ENCODE measurements at places on chromosomes 7 and 10. TPM values are rescaled to one million over a fixed set of nuclear protein-coding genes. Genes with fewer than 3 reads are reported as not detected.

- no peak for DNase-seq
Observed at GRCh38 chr7:46146454-46147255, 225.6 kb upstream of the IGFBP3 start.

GRCh38 chr7:17444673-17445072, 146.2 kb downstream of the AHR start:
- no peak for DNase-seq

DNA sequence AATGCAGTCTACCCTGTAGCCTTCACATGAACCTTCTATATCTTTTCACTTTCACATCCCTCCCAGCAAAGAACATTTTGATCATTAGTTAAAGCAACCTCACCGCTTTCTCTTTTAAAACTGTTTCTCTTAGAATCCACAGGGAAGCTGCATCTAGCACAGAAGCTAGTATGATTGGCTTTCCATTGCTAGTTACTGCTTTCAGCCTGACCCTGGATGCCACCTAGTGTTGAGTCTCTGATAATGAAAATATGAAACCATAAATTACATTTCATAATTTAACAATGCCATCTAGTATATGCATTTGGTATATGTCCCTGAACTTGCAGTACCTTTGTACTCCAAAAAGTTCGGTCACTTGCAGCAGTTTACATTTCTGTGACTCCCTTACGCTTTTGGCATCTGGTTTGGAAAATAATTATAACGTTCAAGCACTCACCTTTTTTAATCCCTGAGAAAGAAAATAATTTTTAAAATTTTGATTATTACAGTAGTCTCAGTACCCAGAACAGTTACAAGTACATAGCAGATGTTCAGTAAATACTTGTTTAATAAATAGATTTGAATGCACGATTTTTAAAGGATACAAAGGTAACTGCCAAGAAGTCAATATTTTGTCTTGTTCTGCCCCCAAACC, 22.7 kb downstream of the CISD1 start:
- DNase-seq = no peak

DNA sequence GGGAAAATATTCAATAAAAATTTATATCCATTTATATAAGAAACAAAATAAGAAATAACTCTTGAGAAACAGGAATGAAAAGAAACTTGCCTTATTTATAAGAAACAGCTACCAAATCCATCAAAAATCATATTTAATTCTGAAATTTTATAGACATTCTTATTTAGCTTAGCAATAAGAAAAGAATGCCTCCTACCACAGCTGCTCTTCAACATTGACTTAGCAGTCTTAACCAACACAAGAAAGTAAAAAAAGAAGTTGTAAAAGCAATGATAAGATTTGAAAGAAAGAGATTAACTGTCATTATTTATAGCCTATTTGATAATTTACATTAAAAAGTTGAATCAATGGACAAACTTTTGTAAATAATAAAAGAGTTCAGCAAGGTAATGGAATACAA, 212.8 kb downstream of the ZNF365 start:
- DNase-seq = no peak

GRCh38 chr10:2681891-2682290, 385.5 kb upstream of the PFKP start:
- no peak for DNase-seq

GRCh38 chr10:43282881-43283280, 16.0 kb upstream of the RASGEF1A start:
- no peak for DNase-seq

DNA sequence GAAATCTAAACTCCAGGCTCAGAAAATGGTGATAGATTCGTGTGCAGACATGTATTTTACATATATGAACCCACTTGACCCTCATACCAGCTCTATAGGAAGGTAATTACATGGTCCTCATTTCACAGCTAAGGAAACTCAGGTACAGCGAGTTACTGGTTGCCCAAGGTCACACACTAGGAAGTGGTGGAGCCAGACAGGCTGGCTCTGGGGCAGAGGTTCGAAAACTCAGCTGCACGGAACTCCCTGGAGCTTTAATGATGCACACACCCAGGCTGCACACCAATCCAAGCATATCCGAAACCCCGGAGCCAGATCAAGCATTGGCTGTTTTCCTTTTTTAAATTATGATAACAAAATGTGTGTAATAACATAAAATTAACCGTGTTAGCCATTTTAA, 172.4 kb downstream of the COBL start:
- no peak for DNase-seq

DNA sequence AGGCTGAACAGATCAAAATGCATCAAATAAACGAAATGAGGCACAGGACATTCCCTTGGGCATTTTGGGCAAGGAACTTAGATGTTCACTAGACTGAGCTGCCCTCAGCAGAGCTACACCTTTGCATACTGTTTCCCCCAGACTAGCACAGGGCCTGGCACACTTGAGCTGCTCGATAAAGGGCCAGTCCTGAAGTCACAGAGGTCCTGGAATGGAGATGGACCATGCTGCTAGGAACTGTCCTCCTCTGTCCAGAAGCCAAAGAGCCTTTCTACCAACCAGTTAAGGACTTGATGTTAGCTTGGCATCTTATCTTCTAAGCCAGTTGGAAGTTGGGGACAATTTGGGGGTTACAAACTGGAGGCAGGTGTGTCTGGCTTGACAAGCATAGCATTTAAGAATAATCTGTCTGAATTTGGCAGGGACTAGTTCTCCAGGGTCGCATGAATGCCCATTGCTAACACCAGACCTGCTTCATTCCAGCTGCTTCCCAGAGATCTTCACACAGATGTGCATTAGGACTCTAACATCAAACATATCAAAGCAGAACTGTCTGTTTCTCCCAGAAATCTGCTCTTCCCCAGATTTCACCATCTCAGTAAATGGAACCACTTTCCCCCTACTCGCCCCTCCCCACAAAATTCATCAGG, 152.2 kb upstream of the PDE1C start:
- no peak for DNase-seq

- no peak for DNase-seq
Observed at GRCh38 chr10:47404446-47404845, 20.4 kb upstream of the ZNF488 start.

DNA sequence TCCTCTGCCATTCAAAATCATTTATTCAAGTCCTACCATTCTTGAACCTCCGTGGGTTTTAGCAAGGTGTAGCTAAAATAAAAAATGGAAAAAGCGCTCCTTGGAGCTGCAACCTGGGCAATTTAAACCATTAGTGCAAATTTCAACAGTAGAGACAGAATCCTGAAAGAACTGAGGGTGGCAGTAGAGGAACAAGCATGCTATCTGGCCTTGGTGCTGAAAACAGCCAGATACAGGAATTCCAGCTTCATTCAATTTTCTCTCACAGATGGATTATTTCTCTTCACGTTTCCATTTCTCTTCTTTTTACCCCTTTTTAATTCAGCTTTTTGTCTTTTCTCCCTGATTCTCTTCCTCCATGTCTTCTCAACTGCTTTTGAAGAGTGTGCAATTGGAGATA, 77.7 kb downstream of the OTUD1 start:
- DNase-seq = no peak

GRCh38 chr7:121510858-121511482, 114.9 kb upstream of the FAM3C start:
- no peak for DNase-seq

- DNase-seq = no peak
Observed at GRCh38 chr7:131533151-131533559, 23.3 kb downstream of the PODXL start.

- peak; percentile 30 for DNase-seq
Observed at GRCh38 chr10:43055991-43056567, 20.8 kb upstream of the RET start.

GRCh38 chr10:119653209-119653608, 2.0 kb downstream of the BAG3 start:
- DNase-seq = no peak

- DNase-seq = no peak
Observed at GRCh38 chr10:123847686-123848432, 43.7 kb downstream of the CPXM2 start.

DNA sequence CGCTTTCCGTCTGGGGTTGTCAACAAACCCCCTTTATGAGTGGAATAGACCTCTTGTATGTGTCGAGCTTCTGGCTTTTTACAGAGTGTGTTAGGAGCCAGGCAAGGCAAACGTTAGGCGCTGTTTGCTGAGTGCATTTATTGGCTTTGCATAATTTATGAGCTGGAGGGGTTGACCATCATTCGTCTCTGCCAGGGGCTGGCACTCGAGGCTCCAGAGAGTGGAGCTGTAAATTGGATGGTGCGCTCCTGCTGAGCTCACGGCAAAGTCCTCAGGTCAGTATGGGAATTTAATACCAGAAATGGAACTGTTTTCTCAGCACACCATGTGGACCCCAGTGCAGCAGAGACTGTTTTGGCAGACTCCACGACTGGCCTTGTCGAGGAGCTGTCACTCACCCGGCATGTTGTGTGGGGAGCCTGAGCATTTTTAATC, 699.4 kb upstream of the GALNT17 start:
- DNase-seq = no peak

DNA sequence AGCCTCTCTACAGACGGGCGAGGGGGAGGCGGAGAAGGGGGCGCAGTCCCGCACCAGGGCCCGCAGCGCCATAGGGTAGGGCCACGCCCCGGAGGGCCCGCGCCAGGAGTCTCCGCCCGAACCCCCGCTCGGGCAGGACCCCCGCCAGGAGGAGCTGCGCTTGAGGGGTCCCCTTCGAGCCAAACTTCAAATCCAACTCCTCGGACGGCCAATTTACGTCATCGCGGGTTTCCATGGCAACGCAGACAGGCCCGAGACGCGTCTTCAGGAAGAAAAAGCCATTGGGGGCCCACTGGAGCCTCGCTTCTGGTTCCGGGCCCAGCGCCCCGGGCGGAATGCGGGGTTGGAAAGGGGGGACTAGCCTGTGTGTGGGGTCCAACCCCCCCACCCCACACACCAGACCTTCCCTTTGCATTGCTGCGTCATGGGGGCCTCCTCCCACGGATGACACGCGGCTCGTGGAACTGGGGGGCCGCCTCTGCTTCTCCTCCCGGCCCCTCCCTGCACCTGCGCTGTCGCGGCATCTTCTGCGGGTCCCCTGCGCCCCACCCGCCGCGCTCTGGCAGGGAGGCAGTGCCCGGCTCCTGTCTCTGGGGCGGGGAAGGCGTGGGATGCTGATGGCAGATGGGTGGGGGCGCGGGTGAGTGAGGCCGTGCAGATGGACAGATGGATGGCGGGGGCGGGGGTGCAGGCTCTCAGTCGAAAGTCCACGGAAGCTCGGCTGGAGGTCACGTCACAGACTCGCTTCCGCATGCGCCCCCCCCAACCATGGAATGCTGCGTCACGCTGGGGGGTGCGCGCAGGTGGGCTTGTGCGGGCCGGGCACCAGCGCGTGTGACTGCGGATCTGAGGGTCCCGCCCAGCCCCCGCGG, 1.2 kb downstream of the CALY start:
- peak; percentile 87 for DNase-seq

DNA sequence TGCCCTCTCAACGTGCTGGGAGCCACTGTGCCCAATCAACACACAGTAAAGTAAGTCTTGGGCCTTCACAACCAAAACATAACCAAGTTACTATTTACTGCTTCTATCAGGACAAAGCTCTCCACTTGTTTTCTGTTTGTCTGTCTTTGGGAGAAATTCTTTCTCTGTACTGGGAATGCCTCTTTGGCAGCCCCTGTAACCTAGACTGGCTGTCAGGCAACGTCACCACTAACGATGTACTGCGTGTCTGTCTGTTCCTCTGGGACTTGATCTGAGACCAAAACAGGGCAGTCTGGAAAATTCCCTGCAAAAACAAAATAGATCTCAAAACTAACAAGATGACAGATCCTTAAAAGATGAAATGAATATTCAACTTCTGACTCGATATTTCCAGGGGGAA, 113.0 kb downstream of the SMURF1 start:
- DNase-seq = peak; percentile 55

DNA sequence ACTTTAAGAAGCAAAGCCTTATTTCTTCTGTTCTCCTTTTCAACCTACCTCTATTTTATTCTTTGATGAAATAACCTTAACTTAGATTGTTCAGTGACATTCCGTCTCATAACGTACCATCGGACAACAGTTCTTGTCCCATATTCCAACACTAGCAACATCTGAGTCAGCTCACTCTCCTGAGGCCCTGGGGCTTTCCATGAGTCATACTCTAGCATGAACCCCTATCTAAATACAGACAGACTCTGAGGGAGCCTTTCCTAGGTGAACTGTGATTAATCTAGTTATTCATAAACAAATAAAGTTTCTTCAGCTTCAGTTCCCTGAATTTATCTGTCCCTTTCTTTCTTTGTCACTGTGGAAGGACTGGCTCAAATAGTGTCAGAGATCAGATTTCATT, 168.7 kb upstream of the LYZL1 start:
- DNase-seq = no peak

- no peak for DNase-seq
Observed at GRCh38 chr7:85748861-85749260, 562.0 kb upstream of the SEMA3D start.

DNA sequence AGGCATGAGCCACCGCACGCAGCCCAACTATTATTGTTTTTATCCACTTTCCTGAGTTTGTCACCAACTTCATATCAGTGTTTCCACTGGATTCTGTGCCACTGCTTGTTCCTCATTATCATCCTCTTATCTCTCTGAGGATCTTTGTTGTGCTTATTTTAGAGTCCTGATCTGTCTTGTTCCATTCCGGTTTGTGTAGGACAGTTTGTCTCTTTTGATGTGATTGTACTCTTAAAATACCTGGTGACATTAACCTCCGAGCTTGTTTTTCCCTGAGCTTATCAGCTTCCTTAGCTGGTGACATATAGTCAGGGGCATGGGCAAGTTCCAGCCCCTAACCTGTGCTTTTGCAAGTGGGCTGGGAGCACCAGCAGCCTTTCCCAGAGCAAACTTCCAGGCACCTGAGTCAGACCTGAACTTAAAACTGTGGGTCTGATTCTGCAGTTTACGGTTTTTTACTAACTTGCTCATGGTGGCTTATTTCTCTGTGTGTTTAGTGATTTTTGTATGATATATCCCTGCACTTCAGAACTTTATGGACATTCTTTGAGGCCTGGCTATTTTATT, 23.1 kb upstream of the FMC1 start:
- no peak for DNase-seq

DNA sequence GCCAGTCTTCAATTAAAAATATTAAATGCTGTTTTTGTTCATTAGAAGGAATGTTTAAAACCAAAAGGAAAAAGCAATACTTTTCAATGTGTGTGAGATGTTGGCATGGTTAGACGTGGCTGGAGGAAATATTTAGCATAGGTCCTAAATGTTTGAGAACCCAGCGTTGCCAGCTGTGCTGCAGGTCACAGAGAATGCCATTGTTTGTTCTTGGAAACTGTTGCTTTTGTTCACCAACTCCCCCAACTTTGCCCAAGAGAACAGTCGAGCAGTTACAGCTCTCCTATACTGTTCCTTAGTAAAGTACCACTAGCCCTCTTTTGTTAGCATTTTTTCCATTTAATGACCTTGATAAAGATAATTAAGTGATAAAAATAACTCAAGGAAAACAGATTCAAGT, 44.5 kb upstream of the ELMO1 start:
- no peak for DNase-seq

Gene EGR2
- total RNA-seq = 53.1 TPM

Gene HYAL4
- total RNA-seq = not detected

Gene SPDYE11
- not detected for total RNA-seq

Gene TMEM229A
- 0.27 TPM for total RNA-seq

Gene PLPP4
- total RNA-seq = 2.1 TPM

Gene MUC12
- not detected for total RNA-seq

Gene NACAD
- total RNA-seq = 12.0 TPM

Gene CYP2C18
- total RNA-seq = not detected
